ENCODE measurements at places on chromosomes 2 and 18. TPM values are rescaled to one million over a fixed set of nuclear protein-coding genes. Genes with fewer than 3 reads are reported as not detected.

Gene CIB4
- polyA plus RNA-seq = not detected

Gene MAIP1
- polyA plus RNA-seq = 17.2 TPM

Gene CHRNA1
- 0.43 TPM for polyA plus RNA-seq

Gene PAPOLG
- polyA plus RNA-seq = 15.0 TPM

Gene GNLY
- polyA plus RNA-seq = 953 TPM

Gene CCDC74A
- polyA plus RNA-seq = 0.69 TPM

Gene C1D
- polyA plus RNA-seq = 30.3 TPM

Gene NEUROD1
- polyA plus RNA-seq = not detected

Gene IL36A
- not detected for polyA plus RNA-seq

Gene FAP
- not detected for polyA plus RNA-seq

Gene LAMA3
- 0.47 TPM for polyA plus RNA-seq

Gene POTEI
- polyA plus RNA-seq = not detected

Gene PCARE
- not detected for polyA plus RNA-seq

Gene WDR43
- polyA plus RNA-seq = 40.0 TPM

Gene BZW1
- polyA plus RNA-seq = 252 TPM

Gene MYO7B
- not detected for polyA plus RNA-seq

- no peak for DNase-seq
Observed at GRCh38 chr2:217725409-217725808, 277.4 kb downstream of the TNS1 start.

DNA sequence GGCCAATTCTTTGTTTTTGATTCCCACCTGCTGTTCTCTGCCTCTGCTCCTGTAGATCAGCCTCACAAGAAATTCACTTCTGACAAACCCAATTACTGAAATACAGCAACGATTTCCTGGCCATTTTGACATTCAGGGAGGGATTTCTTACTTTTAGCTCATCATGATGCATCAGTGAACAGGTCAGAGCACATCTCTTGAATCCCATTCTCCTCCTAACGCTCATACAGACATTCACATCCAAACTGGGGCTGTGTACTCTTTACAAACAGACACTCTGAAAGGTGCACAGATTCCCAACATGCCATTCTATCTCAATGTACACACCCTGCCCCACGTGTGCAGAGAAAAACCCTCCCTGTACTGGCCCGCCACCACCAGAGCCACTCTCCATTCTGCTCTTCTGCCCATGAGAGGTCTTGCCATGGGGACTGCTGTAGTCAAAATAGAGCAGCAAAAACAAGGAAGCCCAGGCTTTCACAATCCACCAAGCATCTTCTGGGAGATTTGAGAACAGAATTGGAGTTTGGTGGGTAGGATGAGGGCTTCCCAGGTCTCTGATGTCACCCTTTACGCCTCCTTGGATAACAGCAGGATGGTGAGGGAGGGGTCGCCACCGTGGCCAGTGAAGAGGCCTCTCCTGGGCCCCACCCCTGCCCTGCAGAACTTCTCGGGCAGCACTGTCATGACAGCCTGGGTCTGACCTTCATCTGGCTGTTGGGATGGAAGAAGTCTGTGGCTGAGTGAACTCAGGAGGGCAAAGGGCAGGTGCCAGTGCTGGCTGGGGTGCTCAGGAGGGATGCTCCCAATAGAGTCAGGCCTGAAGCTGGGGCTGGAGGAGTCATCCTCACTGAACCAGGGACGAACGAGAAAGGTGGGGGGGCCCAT is 41.9 kb upstream of the ZFP36L2 start:
- DNase-seq = no peak

DNA sequence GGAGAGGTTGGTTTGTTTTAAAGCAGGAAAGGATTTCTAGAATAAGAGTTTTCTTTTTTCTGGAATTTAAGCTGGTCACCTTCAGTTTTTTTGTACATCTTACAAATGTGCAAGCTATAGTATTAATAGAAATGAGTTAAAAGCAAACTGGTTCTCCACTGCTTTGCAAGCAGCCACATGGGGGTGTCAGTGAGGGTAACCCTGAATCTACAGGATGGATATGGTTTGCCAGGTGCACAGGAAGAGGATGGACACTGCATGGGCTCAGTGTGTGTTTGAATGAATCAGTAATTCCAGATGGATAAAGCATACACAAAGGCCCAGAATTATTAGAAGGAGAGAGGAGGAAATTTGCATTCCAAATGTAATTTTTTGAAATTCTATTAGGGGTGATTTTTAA is 89.0 kb downstream of the MAPRE2 start:
- no peak for DNase-seq

DNA sequence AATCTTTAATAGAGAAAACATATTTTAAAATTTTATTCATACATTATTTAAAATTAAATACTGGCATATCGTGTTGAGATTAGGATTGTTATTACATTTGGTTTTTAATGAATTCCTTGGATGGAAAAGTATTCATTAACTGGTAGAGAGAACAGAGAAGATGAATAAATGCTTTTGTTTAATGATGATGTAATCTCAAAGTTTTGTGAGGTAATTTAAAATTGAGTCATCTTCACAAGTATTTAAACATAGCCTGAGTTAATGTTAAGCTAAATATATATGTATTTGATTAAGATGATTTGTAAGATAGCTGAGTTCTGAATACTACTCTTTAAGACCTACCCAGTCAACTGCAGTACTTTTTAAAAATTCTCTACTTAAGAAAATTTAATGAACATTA is 713.4 kb upstream of the VRK2 start:
- no peak for DNase-seq

DNA sequence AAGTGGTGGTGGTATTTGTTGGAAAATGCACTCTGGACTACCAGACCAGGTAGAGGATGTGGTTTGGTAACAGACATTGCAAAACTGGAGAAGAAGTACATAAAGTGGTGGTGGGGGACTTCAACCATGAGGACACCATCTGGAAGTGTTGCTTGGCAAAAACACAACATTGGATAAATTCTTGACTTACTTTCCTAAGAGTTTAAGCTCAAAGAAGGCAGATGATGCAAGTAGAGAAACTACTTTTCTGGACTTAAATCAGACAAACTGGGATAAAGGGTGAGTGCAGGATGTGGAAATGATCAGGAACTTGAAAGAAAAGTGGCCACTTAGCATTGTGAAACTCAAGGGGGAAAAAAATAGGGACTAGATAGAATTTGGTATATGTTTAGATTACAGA is 487.4 kb downstream of the ZEB2 start:
- DNase-seq = no peak

- no peak for DNase-seq
Observed at GRCh38 chr2:154697418-154698252, 860 bp upstream of the KCNJ3 start.

DNA sequence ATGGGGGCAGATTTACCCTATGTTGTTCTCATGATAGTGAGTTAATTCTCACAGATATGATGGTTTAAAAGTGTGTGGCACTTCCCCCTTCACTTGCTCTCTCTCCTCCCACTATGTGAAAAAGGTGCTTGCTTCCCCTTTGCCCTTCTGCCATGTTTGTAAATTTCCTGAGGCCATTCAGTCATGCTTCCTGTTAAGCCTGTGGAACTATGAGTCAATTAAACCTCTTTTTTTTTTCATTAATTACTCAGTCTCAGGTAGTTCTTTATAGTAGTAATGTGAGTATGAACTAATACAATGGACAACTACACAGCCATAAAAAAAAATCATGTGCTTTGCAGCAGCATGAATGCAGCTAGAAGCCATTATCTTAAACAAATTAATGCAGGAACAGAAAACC is 118.5 kb downstream of the CALCRL start:
- DNase-seq = no peak

- no peak for DNase-seq
Observed at GRCh38 chr18:35618696-35619095, 37.2 kb downstream of the GALNT1 start.

GRCh38 chr2:206245265-206245672 is 29.2 kb upstream of the ZDBF2 start:
- no peak for DNase-seq

DNA sequence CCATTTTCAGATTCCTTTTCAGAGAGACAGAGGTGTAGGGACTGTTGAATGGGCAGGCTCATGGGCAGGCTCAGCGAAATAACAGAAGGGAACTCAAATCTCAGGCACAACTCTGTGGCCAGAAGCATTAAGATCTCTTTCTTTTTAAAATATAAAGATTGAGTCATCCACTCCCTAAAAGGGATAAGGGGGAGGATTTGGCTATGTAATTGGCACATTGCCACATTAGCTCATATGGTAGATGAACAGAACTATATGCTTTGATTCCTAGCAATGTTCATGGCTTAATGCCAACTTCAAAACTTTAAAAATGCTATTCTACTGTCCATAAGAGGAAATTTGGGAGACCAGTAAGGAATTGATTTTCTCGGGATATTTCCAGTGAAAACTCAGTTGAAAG is 53.8 kb upstream of the SLC5A7 start:
- DNase-seq = no peak

DNA sequence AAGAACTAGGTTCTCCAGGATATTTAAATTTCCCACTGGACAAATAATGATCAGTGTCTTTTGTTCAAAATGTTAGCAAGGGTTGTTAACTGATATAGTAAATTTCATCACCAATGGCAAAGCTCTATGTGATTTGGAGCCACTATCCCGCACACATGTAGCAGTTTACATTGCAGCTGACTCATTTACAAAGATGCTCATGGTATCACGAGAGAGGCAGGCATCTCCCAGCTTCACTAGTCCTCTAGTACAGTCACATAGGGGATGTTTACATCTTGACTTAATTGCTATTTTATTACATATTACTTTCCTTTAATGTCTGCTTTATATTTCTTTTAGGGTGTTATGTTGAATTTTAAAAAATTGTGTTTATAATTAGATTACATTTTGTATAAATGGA is 30.7 kb downstream of the KCNE4 start:
- no peak for DNase-seq

- no peak for DNase-seq
Observed at GRCh38 chr2:224360801-224361251, 41.1 kb downstream of the FAM124B start.

- DNase-seq = no peak
Observed at GRCh38 chr2:85772841-85773491, 19.2 kb downstream of the ATOH8 start.

DNA sequence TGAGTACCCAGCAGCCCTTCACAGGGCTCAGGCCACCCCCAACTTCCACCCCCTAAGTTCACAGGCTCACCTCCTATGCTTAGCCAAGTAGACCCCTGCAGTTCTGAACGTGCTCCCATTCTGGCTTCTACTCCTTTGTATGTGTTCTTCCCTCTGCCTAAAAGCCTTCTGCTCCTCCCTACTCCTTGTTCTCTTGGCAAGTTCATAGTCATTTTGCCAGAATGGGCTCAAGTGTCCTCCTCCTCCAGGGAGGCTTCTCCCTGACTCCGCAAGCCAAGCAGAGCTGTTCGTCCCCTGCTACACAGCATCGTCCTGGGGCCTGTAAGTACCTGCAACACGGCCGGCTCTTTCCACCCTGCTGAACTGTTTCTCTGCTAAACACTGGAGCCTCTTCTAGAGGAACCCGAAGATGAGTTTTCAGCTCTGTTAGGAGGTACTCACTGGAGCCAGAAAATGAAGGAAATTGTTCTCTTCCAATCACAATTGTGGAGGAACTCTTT is 14.6 kb upstream of the CETN1 start:
- DNase-seq = no peak

DNA sequence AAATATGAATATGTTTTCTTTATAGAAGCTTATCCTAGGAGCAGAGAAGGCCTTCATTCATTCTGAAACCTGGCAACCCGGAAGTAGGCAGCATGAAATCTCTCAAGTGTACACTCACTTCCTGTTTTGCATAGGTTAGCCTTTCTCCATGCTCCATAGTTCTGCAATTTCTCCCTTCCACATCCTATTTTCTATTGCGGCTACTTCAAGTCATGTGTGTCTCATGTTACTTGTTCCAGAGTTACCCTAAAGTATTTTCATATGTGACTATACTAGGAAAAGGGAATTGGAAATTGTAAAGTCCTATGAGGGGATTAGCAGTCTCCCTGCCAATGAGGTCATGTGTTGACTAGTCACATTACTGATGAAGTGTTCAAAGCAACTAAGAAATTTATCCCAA is 320.6 kb downstream of the NCKAP5 start:
- DNase-seq = no peak

DNA sequence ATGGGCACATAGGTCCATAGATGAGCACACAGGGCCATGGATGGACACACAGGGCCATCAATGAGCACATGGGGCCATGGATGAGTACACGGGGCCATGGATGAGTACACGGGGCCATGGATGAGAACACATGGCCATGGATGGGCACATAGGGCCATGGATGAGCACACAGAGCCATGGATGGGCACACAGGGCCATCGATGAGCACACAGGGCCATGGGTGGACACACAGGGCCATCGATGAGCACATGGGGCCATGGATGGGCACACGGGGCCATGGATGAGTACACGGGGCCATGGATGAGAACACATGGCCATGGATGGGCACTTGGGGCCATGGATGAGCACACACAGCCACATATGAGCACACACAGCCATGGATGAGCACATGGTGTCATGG is 192.6 kb upstream of the HDAC4 start:
- DNase-seq = peak; percentile 6

- DNase-seq = no peak
Observed at GRCh38 chr2:18668221-18668620, 78.9 kb upstream of the NT5C1B start.

DNA sequence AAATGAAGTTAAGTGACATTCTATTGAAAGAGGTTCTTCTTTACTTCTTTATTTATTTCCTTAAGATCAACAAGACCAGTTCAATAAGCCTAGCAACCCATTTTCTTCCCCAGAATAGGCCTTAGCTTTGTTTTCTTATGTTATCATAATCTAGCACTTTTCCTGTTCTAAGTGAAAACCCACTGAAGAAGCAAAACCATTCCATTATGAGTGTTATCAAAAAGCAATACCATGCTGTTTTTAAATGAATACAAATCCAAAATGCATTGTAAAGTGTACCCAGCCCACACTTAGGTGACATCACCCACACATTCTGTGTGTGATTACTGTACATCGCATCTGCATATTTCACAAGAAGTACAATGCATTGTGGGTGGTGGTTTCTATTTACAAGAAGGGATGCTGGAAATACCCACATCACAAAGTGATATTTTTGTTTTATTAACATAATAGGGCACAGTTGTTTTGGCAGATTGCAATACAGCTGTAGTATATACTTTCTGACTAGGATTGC is 679.5 kb downstream of the KCNJ3 start:
- DNase-seq = no peak

DNA sequence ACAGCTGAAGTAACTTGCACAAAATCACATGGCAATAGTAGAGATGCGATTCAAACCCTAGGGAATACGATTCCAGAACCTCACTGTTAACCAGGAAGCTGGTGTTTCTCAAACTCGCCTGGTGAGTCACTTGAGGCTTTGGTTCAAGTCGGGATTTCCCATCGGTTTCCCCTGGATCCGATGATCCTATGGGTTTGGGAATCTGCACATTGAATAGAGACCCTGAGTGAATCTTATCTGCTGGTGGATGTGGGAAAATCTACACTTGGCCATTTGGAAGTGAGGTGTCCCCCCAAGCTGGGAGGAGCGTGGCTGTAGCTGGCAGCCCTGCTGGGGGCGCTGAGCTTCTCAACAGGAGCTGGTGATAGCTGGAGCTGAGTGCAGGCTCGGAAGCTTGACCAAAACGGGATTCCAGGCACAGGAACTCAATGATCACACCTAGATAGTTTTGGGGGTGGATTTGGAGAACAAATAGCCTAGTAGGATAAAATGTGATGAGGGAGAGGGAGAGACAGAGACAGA is 135.4 kb downstream of the PRKCE start:
- no peak for DNase-seq

- DNase-seq = no peak
Observed at GRCh38 chr2:154724194-154724797, 25.8 kb downstream of the KCNJ3 start.

GRCh38 chr2:96203130-96204028 is 5.2 kb downstream of the STARD7 start:
- DNase-seq = no peak

Data from CD8-positive, alpha-beta memory T cell (primary cell).